ENCODE measurements at places on chromosomes 5 and 9. TPM values are rescaled to one million over a fixed set of nuclear protein-coding genes. Genes with fewer than 3 reads are reported as not detected.

The CBY3 gene
- total RNA-seq = not detected

The CDKN2A gene
- total RNA-seq = 88.7 TPM

The IL4 gene
- not detected for total RNA-seq

The PCDHGB1 gene
- 15.3 TPM for total RNA-seq

The SPATA31C1 gene
- not detected for total RNA-seq

The SVEP1 gene
- total RNA-seq = not detected

The DRD1 gene
- total RNA-seq = not detected

The ZCCHC9 gene
- total RNA-seq = 48.0 TPM

The MSX2 gene
- total RNA-seq = not detected

The CDH6 gene
- not detected for total RNA-seq

The FOXD4 gene
- 0.93 TPM for total RNA-seq

The ADAMTS19 gene
- total RNA-seq = 3.1 TPM

The NOP16 gene
- 19.8 TPM for total RNA-seq

The PPP3R2 gene
- total RNA-seq = not detected

The TMEM215 gene
- not detected for total RNA-seq

The HTR1A gene
- not detected for total RNA-seq

The ENTR1 gene
- total RNA-seq = 116 TPM

The WDR38 gene
- not detected for total RNA-seq

The PTGR1 gene
- not detected for total RNA-seq

The IL7R gene
- total RNA-seq = not detected

The AQP7 gene
- not detected for total RNA-seq

The LHX6 gene
- total RNA-seq = not detected

The IFNK gene
- not detected for total RNA-seq

The ECSCR gene
- not detected for total RNA-seq

The RANBP3L gene
- total RNA-seq = 0.18 TPM

The SLC25A2 gene
- 0.82 TPM for total RNA-seq

The ORM2 gene
- total RNA-seq = not detected

The LCN9 gene
- total RNA-seq = not detected

The F2RL2 gene
- not detected for total RNA-seq

The NUDT12 gene
- not detected for total RNA-seq

The CRHBP gene
- total RNA-seq = 27.8 TPM

The ZNF608 gene
- total RNA-seq = 12.8 TPM

The ENTREP1 gene
- not detected for total RNA-seq

The RPS14 gene
- total RNA-seq = 3,750 TPM

The FOXD4L3 gene
- 0.22 TPM for total RNA-seq

The TEX48 gene
- not detected for total RNA-seq

The GABRA6 gene
- total RNA-seq = not detected

The HBEGF gene
- total RNA-seq = 1.3 TPM

The CDO1 gene
- not detected for total RNA-seq

The BRINP1 gene
- total RNA-seq = not detected

The SLC36A2 gene
- total RNA-seq = not detected

The IFNE gene
- total RNA-seq = not detected

The PTPRD gene
- total RNA-seq = 0.32 TPM

The FBP2 gene
- not detected for total RNA-seq

The ABCA1 gene
- total RNA-seq = 2.6 TPM

The PCDHB7 gene
- not detected for total RNA-seq

All from Karpas-422 (cell line).